ENCODE measurements at places on chromosomes 12 and 14. TPM values are rescaled to one million over a fixed set of nuclear protein-coding genes. Genes with fewer than 3 reads are reported as not detected.

The DACT1 gene
- under 0.01 TPM for total RNA-seq

The CLEC4D gene
- total RNA-seq: not detected

The TMEM121 gene
- total RNA-seq: 5.8 TPM

The NEK9 gene
- total RNA-seq: 18.1 TPM

The ZFHX2 gene
- total RNA-seq: under 0.01 TPM

The SYNDIG1L gene
- total RNA-seq: not detected

The CIROP gene
- not detected for total RNA-seq

The BDKRB2 gene
- total RNA-seq: under 0.01 TPM

The ANKRD33 gene
- not detected for total RNA-seq

The NOC4L gene
- total RNA-seq: 10.2 TPM

The WSB2 gene
- 174 TPM for total RNA-seq

The SMCO3 gene
- 2.2 TPM for total RNA-seq

The ZDHHC22 gene
- total RNA-seq: under 0.01 TPM

The HOXC9 gene
- total RNA-seq: 0.22 TPM

The OTX2 gene
- total RNA-seq: not detected

The ALDH6A1 gene
- total RNA-seq: 9.8 TPM

The SMIM41 gene
- not detected for total RNA-seq

The TAS2R43 gene
- total RNA-seq: 0.99 TPM

The ABHD4 gene
- total RNA-seq: 8.3 TPM

The RPGRIP1 gene
- total RNA-seq: 0.20 TPM

The GATC gene
- total RNA-seq: 12.6 TPM

The IQSEC3 gene
- under 0.01 TPM for total RNA-seq

The CD163L1 gene
- 10.2 TPM for total RNA-seq

The LTB4R2 gene
- total RNA-seq: 2.8 TPM

The SLC2A3 gene
- 20.2 TPM for total RNA-seq

The TMEM119 gene
- total RNA-seq: not detected

The JAG2 gene
- 51.6 TPM for total RNA-seq

The LUM gene
- total RNA-seq: not detected

The CAPZA3 gene
- not detected for total RNA-seq

The LMNTD1 gene
- total RNA-seq: not detected

The PLEKHD1 gene
- total RNA-seq: not detected

The SPTB gene
- total RNA-seq: under 0.01 TPM

The EML1 gene
- 21.1 TPM for total RNA-seq

The GALNT8 gene
- total RNA-seq: 0.20 TPM

The DCTN2 gene
- total RNA-seq: 83.1 TPM

The CSRP2 gene
- total RNA-seq: 15.1 TPM

The SLC5A8 gene
- total RNA-seq: under 0.01 TPM

The TMEM30B gene
- 0.20 TPM for total RNA-seq

The FOXA1 gene
- not detected for total RNA-seq

The ST8SIA1 gene
- under 0.01 TPM for total RNA-seq

The KRT8 gene
- total RNA-seq: 11.3 TPM

The COX8C gene
- not detected for total RNA-seq

The CACNA2D4 gene
- 0.22 TPM for total RNA-seq

The RNU4-1 gene
- total RNA-seq: under 0.01 TPM

The KRT76 gene
- total RNA-seq: not detected

The PDE3A gene
- total RNA-seq: 2.0 TPM

The CEBPE gene
- total RNA-seq: not detected

The SERPINA9 gene
- not detected for total RNA-seq

The HSPA2 gene
- 3.0 TPM for total RNA-seq

The DDX51 gene
- total RNA-seq: 5.8 TPM

The CD9 gene
- total RNA-seq: 1,196 TPM

The NIN gene
- total RNA-seq: 21.8 TPM

The RNASE1 gene
- 14.6 TPM for total RNA-seq
